ENCODE measurements at places on chromosomes 5 and 9.

GRCh38 chr9:134181648-134182034 lies 17.3 kb upstream of the RNU6ATAC start:
- DNase-seq = no peak

- no peak for DNase-seq
These were observed 106.8 kb downstream of the MAPKAP1 start for GRCh38 chr9:125600194-125600593.

- no peak for DNase-seq
These were observed 564.0 kb upstream of the KLF4 start for GRCh38 chr9:108053555-108054061.

DNA sequence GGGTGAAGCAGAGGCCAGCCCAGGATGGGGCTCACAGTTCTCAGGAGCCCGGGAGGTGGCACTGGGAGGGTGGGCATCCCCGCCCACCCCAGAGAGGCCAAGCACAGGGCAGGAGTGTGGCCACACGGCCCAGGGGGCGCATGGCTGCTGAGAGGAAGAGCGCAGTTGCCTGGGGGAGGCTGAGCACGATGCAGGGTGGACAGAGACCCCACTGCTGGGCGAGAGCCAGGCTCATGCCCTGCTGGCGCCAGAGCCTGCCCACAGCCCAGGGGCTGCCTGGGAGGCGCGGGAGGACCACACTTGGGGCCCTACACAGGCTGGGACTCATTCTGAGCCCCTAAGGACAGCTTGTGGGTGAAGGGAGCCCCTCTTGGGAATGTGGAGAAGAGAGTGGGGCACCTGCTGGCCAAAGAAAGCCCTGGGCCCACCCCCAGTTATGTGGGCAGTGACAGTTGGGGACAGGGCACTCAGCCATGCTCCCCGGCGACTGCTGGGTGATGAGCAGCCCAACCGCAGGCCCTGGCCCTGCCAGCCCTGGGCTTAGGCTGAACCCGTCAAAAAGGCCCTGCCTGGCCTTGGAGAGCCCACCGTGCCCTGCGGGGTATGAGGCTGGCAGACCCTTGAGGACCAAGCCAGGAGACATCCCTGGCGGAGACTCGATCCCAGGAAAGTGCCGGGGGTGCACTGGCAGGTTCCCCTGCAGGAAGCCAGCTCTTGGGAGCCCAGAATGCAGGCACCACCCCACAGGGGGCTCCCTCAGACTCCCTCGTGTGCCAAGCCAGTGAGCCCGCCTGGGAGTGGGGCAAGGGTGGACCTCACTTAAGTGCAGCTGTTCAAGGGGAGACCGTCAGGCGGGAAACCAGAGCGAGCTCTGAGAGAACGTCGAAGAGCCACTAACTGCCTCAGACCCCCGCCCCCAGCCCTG lies 21.6 kb upstream of the CAMSAP1 start:
- DNase-seq = no peak

GRCh38 chr9:4061717-4062116 lies 238.2 kb downstream of the GLIS3 start:
- DNase-seq = no peak

All from T-helper 1 cell (primary cell).